Suppressor macrophage treated with lipopolysaccharide for 1 hour (primary cell): ENCODE measurements at places on chromosomes 3 and 15.

DNA sequence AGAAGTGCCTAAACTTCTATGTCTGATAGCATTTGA lies at the start of gene TP63:
TP63 (plus strand) TSS at position 17 of the 36 bp plus-strand sequence. CDS start 127 bp downstream, outside the sequence.
- DNase-seq, result no peak

- peak; percentile 44 for DNase-seq
Measured at GRCh38 chr3:117719316-117719926, 1009.8 kb downstream of the TUSC7 start.

GRCh38 chr15:50884540-50884939 lies 23.9 kb upstream of the AP4E1 start:
- DNase-seq, result no peak

GRCh38 chr3:168212664-168213285 lies 117.1 kb upstream of the GOLIM4 start:
- DNase-seq, result no peak

GRCh38 chr3:22859618-22860017 lies 343.5 kb upstream of the UBE2E2 start:
- no peak for DNase-seq

DNA sequence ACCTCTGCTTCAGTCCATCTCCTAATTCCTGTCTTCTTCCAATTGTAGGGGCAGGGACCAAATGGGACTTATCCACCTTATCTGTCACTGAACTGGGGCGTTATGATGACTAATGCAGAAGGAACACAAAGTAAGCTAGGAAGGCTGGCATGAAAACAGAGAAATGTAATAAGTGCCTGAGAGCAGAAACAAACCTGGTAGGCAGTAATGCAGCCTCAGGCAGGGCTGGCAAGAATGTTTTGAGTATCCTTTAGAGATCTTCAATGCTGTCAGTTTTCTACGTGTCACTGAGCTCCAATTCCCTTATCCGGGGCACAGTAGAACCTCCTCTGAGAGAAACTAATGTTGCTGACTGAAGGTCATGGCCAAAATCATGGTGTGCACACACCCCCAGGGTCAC lies 246.2 kb upstream of the TBL1XR1 start:
- DNase-seq, result no peak

GRCh38 chr3:115761927-115762305 lies 138.6 kb downstream of the GAP43 start:
- no peak for DNase-seq

GRCh38 chr15:88440021-88440420 lies 27.2 kb downstream of the MRPL46 start:
- DNase-seq, result peak; percentile 46

- DNase-seq, result no peak
Measured at GRCh38 chr15:47872869-47873432, 155.6 kb downstream of the SEMA6D start.

DNA sequence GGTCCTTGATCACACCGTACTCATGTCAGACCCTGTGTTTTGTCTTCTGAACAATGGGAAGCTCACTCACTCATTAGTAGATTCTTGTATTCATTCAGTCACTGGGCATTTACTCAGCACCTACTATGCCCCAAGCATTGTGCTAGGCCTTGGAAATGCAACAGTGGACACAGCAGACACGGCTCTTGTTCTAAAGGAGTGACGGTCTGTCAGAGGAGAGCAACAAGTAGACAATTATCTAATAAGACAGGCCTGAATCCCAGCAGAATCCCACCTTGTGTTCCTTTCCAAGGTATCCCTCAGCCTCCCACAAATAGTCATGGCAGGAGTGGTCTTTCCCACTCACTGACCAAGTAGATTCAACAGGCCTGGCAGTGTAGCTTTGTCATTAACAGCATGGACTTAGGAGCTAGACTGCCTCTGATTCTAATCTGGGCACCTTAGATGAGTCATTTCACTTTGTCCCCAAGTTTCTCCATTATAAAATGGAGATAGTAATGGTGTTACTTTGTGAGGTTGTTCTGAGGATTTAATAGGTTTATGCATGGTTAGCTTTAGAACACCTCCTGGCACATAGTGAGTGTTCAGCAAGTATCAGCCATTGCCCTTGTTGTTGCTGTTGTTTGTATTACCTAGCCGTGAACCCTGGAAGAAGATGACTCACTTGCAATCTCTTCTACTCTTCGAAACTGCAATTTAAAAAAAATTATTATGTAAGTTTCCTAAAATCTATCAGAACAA lies 69.1 kb downstream of the SSUH2 start:
- no peak for DNase-seq

- peak; percentile 82 for DNase-seq
Measured at GRCh38 chr3:25663869-25664811, 567 bp downstream of the TOP2B start.

GRCh38 chr3:139634111-139634635 lies 43.6 kb downstream of the NMNAT3 start:
- DNase-seq, result no peak

DNA sequence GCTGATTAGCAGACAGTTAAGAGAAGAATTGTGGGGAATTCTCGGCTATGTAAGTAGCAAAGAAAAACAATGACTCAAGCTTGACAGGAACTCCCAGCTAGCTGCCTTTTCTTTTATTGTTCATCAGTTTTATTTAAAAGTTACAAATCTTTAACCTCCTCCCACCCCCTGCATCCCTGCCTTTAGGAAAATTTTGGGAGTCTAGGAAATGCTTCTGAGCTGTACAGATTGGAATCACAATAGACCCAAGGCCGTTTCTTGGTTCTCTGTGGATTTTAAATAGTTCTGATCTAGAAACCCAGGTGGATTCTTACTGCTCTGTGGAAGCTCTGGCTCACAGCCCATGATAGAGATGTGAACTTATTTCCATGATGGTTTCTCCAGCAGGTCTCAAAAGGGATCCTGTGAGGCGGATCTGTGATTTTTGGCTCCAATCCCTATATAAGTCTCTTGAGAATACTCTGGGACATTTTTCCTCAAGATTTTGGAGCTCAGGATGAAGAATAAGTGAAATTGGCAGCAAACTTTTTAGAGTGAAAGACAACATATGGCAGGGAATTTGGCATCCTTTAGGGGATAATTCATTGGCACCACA lies 312.3 kb downstream of the EPHA3 start:
- DNase-seq, result no peak

DNA sequence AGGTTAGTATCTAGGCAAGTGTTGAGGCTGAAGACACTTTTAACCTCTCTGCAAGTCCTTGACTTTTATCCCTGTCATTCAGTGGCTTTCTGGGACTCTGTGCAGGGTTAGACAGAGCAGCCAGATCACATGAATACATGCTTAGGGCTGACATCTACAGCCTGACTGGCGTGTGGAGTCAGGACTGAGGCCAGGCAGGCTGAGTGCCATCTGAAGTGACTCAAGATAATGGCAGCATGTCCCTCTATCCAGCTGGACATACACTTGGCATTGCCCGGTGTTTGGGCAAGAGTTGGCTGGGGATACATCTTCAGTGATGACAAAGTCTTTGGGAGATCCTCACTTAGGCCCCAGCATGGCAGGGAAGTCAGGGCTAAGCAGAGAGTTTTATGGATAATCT lies 22.4 kb downstream of the DUOX2 start:
- no peak for DNase-seq
